ENCODE measurements at places on chromosomes 1 and 21.

GRCh38 chr1:44310006-44310405 is 45.1 kb downstream of the ERI3 start:
- DNase-seq: no peak

- no peak for DNase-seq
Observed at GRCh38 chr1:177356674-177357435, 186.1 kb downstream of the BRINP2 start.

DNA sequence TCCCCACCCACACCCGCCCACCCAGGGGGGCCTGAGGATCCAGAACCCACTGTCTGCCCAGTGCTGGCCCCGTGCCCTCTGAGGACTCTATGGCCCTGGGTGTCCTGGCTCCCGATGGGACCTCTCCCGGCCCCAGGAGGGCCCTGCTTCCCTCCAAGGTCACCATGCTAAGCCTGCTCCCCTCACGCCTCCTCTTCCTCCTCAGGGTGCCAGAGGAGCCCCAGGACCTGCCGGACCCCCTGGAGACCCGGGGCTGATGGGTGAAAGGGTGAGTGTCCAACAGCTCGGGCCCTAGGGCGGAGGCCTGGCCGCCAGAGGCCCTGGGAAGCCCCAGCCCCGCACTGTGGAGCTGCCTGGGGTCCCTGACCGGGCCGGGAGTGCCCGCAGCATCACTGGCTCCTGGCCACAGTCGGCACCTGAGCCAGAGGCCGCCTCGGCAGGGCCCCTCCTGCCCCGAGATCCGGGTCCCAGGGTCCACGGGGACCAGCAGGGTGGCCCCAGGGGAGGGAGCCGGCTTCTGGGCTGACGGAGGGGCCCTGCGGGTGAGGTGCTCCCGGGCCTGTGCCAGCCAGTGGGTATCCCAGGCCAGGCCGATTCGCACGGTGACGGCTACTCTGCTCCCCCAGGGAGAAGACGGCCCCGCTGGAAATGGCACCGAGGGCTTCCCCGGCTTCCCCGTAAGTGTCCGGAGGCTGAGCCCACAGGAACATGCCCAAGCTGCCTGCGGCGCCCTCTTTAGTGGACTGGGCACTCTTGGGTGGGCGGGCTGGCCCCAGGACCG is 16.1 kb downstream of the COL6A1 start:
- no peak for DNase-seq

GRCh38 chr21:30126576-30126975 is 40.0 kb downstream of the CLDN17 start:
- DNase-seq: no peak

DNA sequence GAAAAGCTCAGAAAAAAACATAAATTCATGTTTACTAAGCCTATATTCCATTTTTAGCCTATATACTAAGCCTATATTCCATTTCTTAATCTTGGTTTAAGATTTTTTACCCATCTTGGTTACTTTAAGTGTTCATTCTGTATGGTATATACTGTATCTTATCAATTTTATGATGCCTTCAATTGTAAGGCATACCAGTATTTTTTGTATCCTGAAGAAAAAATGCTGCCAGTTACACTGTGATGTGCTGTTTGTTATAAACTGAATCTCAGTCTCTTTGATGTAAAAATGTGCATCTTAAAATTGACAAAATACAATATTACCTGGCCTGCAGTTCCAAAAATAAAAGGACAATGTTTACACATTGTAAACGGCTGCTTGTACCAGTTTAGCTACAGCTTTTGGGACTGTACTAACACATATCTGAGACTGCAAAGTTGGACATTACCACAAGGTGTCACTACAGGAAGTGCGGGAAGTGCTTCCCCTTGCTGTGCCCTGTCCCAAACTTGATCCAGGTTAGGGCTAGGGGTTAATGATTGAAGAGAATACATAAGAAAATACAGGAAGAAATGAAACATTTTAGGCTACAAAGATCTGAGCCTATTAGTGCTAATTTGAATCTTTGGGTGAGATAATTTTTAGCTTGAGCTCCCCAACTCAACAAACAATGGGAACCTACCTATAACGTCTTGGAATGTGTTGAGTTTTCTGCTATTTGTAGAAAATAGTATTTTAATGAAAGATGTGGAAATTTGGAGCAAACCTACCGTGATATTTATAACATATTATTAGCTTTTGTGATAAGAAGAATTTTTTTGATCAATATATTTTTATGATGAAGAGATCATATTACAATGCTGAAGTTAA is 108.9 kb downstream of the LBR start:
- peak; percentile 42 for DNase-seq

DNA sequence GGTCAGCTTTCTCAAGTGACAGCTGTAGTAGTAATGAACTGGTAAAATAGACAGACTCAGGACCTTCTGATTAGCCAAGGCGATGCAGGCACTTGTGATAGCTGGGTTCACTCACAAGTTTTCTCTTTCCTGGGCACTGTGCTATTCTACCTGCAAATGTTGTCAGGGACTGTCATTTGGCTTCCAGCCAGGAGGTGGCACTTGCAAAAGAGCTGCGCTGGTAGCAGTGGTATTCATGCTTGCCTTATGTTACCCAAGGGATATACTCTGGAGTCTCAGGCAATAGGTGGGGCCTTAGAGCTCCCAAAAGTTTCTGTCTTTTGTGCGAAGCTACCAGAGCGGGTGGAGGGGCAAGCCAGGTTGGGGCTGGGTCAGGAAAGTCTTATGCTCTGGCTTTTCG is 23.5 kb downstream of the IFI44 start:
- no peak for DNase-seq
